SIG-M5 (cell line): ENCODE measurements at places on chromosomes 13 and 19.

DNA sequence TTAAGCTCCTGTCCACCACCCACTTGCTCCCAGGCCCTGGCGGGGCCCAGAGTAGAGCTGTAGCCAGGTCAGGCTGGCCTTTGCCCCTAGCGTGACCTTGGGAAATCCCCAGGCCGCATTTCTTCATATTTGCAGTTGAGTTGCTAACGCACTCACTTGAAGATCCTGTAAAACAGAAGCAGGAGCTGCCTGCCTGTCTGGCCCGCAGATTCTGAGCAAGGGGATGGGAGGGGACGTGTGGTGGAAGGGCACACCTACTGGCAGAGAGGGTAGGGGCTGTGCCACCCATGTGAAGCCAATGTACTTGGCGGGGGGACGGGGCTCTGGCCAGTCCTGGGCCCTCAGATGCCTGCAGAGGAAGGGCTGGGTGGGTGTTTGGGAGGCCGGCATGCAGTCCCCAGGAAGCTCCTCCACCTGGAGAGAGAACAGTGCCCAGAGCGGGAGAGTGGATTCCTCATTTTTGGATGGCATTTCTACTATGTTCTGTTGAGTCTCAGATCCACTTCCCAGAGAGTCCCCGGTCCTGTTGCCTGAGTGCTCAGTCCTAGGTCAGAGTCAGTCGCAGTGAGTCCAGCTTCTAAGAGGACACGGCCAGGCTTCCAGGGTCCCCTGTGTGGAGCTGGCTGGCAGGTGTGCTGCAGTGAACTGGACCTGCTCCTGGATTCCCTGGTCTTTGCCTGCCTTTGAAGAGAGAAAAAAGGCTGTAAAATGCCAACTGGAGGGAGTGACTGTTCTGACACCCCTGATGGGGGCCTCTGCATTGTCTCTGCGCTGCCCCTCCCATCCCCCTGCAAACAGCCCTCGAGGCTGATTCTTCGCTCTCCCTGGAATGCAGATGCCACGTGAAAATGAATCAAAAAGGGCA, 62.9 kb downstream of the GGACT start:
- DNase-seq, result no peak

DNA sequence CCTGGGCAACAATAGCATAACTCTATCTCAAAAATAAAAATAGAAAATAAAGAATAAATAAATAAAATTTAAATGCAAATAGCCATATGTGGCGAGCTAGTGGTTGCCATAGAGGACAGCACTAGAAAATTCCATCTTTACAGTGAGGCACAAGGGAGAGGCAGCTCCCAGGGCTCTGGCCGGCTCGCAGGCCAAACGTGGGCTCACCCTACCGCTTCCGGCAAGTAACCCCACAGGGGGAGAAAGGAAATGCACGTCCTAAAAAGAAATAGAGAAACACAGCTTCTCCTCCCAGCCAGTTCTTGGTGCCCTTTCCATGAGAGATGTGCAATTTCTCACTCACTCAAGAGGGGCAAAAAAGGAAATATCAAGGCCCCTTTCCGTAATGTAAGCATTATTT, 12.4 kb upstream of the GRWD1 start:
- DNase-seq, result no peak

GRCh38 chr13:40232311-40233040, 434.0 kb downstream of the FOXO1 start:
- DNase-seq, result no peak

DNA sequence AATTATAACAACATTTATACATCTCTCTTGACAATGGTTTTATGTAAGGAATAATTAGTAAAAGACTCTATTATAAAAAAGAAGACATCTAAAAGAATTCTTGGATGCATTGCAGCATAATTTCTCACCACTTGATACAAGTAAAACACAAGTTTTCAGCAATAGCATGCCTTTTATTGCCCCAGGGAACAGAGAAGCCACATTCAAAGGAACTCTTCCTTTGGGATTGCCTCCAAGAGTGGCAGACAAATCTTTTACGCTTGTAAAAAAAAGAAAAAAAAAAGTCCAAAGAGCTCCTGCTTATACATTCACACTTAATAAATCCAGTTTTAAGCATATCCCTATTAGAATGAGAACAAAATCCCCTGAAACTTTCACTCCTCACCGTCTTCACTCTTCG, 2357.8 kb upstream of the PCDH20 start:
- DNase-seq, result no peak

- DNase-seq, result no peak
These were observed 79.2 kb downstream of the SIPA1L3 start for GRCh38 chr19:37986048-37986750.

GRCh38 chr13:45315520-45316167, 25.3 kb downstream of the TPT1 start:
- DNase-seq, result no peak

GRCh38 chr19:28610731-28611130, 602.2 kb downstream of the UQCRFS1 start:
- no peak for DNase-seq

DNA sequence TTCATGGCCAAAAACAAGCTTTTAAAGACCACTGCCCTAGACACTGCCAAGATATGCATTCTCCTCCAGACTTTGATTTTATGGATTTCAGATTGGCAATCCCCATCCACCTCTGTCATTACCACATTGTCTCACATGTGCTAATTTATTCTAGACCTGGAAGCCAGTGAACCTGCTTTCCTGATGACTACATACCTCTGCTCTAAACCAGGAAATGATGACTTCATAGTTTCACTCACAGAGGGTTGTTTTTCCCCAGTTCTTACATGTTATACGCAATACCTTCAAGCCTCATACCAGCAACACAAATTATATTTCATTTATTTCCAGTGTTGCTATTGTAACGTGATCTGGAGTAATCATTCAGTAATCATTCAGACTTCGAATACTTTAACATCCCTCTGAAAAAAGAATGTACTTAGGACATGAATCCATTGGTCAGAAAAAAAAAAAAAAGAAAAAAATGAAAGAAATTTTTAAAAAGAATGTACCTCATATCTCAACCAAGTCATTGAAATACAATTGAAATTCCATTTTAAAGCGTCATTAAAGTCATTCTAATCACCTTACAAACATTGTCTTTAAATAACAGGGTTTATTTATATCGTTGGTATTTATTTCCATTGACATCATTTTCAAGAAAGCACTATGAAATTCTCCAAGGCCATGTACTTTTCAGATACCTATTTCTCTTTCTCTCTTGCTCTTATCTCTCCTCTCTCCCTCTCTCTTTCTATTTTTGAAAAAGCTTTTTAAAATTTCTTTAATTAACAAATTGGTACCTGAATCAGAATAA, 33.4 kb upstream of the KLF5 start:
- DNase-seq, result no peak
